ENCODE measurements at places on chromosomes 16 and 17. TPM values are rescaled to one million over a fixed set of nuclear protein-coding genes. Genes with fewer than 3 reads are reported as not detected.

DNA sequence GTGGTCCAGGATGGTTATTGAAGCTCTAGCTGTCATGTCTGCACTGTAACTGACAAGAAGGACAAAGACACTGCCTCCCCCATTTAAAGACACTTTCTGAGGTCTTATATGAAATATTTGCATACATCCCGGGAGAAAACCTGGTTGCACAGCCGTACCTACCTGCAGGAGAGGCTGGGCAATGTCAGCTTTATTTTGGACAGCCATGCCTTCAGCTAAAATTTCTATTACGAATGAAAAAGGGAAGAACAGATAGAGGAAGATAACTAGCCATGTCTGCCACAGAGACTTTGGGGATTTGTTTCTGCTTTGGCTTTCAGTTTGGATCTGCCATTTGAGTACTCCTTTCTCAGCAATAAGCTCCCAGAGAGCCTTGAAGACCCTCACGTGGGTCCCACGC lies 19.0 kb downstream of the SLC7A6 start:
- no peak for DNase-seq

ALDH3A1 gene
- total RNA-seq = under 0.01 TPM

OTOP3 gene
- total RNA-seq = not detected

- peak; percentile 61 for DNase-seq
These were observed 189.2 kb downstream of the STX8 start for GRCh38 chr17:9386401-9386800.

- DNase-seq = no peak
These were observed 153.0 kb downstream of the RBFOX3 start for GRCh38 chr17:79457889-79458288.

GRCh38 chr16:10009684-10010083 lies 172.5 kb downstream of the GRIN2A start:
- DNase-seq = no peak
